ENCODE measurements at places on chromosomes 3 and 15.
A peak's percentile ranks its signal among the peaks of the same experiment; 100 is the strongest.

DNA sequence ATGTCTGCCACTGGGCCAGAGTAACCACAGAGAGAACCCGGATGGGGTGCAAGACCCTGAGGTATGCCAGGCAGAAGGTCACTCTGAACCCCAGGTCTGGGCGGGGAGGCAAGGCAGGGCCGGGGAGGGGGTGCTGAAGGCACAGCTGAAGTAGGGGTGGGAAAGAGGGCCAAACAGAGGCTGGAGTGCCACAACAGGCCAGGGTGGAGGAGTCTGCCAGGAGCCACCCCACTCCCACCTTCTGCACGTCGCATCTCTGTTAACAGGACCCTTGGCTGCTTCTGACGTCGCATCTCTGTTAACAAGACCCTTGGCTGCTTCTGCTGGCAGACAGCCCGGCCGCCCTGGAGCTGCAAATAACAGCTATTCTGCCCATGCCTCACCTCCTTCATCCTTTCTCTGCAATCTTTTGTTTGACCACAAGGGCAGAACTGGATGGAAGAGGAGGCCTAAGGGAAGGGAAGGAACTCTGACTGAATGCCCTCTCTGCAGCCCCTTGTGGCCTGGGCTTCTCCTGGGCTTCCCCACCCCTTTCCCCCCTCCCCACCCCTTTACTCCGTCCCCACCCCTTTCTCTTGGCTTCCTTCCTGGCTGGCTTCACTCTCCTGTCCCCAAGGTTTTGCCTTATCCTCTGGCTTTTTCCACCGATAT is 20.6 kb upstream of the FBLN2 start:
- no peak for DNase-seq

DNA sequence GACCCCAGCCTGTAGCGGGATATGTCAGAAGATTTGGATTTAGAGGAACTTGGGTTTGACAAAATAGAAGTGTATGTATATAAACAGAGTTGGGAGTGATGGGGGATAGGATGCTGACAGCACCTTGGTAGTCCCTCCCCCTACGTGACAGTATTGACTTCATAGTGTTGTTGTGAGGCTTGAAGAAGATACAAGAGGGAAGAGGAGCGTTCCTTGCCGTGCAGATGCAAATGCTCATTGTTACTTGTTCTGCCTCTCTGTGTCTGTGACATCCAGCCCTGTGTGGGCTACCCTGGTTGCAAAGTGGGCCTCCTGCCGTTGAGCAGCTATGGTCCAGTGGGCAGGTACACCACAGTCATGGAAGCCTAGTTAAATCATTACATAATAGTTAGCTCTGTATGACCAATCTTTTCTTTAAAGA is 45.0 kb downstream of the SMAD3 start:
- no peak for DNase-seq

GRCh38 chr15:28962851-28963710 is 77.3 kb downstream of the APBA2 start:
- DNase-seq = no peak

- no peak for DNase-seq
These were observed 685 bp downstream of the ADAMTSL3 start for GRCh38 chr15:83654379-83655236.

DNA sequence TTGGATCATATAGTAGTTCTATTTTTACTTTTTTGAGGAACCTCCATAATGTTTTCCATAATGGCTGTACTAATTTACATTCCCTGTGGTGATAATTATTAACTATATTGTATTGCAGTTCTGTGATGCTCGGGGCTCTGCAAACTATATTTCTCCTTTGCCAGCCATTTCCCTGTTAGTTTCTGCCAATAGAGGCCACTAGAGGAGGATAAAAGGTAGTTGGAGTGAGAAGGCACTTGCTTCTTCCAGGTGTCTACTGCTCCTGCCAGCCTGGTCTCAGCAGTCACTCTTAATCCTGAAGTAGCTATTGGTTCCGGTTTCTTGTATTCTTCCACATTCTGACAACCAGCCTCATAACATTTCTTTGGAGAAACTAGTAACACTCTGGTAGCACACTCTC is 233.9 kb upstream of the GBE1 start:
- DNase-seq = no peak

DNA sequence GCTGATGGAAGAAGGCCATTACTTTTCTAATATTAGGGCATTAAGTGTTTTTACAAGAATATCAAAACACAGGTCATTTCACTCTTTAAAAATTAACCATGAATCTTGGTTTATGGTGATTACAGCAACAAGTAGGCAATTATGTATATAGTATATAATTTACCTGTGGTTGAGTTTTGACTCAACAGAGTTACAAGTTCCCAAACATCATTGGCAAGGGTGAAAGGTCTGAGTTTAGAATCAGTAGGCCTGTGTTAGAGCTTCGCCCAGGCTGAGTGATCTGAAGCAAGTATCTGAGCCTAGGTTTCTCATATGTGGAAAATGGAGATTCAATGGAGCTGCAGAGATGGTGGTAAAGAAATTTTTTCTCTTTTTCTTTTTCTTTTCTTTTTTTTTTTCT is 25.1 kb upstream of the LPP start:
- no peak for DNase-seq

- no peak for DNase-seq
These were observed 21.4 kb downstream of the ERICH6 start for GRCh38 chr3:150682279-150682678.

DNA sequence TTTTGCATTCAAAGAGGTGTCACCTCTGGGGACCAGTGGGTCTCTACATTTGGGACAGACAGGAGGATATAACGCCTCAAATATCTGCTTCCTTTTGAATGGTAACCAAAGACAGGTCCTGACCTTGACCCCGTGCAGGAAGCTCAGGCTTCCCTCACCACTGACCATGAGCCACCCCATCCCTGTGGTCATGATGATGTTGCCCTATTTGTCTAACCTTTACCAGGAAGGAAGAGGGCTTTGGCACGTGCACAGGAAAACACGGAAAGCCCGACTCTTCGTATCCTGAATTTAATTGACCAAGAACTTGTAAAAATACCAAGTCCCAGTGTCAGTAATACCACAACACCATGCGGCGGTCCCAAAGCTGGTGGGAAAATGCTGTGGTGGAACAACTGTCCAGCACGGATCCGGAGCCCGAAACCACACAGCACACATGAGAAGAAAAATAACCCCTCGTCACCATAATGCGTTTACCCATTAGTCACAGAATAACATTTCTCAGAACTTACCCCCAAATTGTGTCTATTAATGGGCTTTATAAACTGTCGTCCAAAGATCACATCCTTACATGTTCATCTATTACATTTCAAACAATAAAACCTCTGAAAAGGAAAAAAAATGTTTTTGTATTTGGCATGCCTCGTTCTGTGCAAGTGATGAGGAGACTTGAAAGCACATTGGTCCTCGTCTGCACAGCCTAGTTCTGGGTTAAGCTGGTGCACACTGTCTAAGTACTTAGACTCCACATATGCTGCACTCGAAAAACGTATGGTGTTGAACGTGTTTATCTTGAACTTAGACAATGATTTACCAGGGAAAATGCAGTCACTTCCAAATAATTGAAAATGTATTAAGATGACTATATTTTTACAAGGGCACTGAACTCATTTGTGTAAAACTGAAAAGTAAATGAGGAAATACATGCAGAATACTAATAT is 118.9 kb upstream of the IGF1R start:
- no peak for DNase-seq

DNA sequence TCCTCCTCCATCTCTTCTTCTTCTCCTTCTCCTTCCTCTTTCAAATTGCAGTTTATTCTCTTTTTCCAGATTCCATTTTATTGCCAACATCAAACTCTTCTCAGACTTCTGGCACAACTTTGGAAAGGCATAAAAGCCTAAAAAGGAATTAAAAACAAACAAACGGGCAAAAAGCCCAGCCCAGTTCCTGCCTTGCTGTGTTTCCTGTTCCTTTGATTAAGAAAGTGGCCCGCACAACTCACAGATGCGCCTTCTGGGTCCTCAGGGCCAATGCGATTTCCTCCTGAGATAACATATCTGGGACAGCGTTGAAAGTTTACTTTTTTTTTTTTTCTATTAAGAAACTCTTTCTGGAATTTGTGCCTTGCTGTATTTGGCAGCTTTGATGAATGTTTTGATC is 158.7 kb upstream of the UBE3A start:
- DNase-seq = no peak

- DNase-seq = no peak
These were observed 15.3 kb upstream of the BHLHE40 start for GRCh38 chr3:4963669-4964570.

GRCh38 chr3:194091141-194091540 is 44.8 kb upstream of the HES1 start:
- DNase-seq = no peak

GRCh38 chr3:4447295-4447999 is 19.6 kb downstream of the SUMF1 start:
- DNase-seq = no peak

DNA sequence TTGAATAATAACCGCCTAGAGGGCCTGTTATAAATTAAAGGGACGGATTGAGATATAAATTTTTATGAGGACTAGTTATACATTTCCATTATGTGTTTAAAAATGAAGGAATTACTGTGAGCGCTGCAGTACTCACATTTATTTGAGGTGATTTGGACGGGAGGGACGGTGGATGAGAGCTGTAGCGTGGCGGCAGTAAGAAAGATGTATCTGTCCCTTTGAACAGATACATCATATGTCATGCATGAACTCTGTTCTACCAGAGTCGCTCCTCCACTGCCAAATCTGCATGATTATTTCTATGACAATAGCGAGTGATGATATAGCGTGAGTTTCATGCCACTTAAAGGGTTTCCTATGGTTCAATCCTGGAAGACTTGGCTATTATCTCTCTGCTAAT is 538.8 kb downstream of the MCTP2 start:
- no peak for DNase-seq

GRCh38 chr3:105688821-105689220 is 180.0 kb downstream of the CBLB start:
- no peak for DNase-seq

GRCh38 chr3:138775254-138775595 is 59.5 kb downstream of the PIK3CB start:
- no peak for DNase-seq

DNA sequence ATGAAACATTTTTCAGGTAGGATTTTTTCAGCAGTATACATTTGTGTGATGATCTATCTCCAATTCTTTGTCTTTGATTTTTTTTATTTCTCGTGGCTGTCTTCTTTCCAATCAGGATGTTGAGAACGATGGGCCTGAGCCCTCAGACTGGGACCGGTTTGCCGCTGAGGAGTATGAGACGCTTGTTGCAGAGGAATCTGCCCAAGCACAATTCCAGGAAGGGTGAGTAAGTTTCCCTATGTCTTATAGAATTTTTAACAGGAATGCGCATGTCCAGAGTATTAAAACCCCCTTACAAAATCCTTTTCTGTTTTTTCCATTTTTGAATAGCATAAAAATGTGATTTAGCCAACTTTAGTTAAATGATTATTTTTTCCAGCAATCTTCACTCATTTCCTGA is 90.0 kb downstream of the MSL2 start:
- no peak for DNase-seq

- no peak for DNase-seq
These were observed 20.6 kb downstream of the SAMD7 start for GRCh38 chr3:169931747-169932520.

DNA sequence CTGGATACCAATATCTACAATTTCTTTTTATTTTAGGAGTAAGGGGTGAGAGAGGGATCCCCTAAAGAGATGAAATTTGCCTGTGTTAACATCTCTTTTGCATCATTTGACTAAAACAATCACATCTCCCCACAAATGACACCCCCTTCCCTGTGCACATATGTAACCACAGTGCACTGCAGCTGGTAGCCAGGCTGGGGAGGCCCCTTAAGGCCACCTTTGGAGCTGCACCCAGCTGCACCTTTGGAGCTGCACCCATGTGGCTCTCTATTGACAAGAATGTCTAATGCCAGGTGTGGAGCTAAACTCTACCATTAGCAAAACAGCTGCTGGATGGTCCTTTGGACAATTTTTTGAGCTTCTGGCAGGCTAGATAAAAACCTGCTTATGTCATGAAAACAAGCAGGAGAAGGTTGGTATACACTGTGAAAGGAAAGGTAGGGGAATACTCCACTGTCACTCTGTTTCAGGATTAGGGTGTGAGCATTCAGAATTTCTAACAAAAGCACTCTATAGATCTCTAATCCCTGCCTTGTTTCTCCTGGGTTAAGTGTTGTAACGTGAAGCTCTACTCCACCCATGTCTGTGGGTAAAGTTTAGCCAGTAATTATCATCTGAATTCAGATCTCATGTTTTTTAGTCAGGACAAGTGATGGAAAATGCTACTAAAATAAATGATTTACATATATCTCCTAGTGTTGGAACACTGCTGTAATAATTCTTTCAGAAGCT is 52.1 kb downstream of the TFG start:
- DNase-seq = peak; percentile 4

- no peak for DNase-seq
These were observed 515.7 kb upstream of the PROK2 start for GRCh38 chr3:72300621-72301020.

DNA sequence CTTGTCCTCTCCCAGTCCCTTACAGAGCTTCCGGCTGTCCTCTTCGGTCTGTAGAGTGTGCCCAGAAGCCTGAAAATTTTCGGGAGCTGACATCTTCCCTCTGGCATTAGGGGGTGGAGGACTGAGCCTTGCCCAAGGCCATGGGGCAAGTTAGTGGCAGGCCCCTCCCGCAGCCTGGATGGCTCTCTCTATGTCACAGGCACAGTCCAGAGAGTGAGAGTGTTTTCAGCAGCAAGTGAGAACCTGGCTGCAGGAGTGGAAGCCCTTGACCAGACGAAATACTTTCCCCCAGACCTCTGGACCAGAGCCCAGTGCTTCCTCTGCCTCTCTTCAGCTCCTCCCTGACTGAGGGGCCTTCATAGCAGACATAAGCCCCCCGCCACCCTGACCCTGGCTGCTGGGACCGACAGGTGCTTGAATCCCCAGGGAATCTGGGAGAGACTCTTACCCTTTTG is 50.5 kb upstream of the SEC22A start:
- DNase-seq = no peak

- DNase-seq = no peak
These were observed 71.3 kb upstream of the WNT7A start for GRCh38 chr3:13951184-13951583.

- DNase-seq = no peak
These were observed 14.2 kb downstream of the ZNF710 start for GRCh38 chr15:90015294-90015693.

DNA sequence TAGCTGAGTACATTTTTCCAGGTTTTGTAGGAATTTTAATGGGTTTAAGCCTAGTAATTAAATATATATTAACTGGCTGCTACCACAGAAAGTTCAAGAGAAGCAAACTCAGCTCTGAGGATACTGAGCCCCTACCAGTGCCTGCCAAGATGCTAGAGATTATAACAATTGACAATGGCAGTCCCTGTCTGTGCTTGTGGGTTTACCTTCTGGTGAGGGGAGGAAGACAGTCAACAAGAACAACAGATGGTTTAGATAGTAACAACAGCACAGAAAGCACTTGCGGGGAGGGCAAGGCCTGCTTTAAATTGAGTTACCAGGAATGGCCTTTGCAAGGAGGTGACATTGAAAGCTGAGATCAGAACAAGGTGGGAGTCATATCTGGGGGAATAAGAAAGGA is 56.6 kb upstream of the ARHGEF3 start:
- DNase-seq = peak; percentile 24

DNA sequence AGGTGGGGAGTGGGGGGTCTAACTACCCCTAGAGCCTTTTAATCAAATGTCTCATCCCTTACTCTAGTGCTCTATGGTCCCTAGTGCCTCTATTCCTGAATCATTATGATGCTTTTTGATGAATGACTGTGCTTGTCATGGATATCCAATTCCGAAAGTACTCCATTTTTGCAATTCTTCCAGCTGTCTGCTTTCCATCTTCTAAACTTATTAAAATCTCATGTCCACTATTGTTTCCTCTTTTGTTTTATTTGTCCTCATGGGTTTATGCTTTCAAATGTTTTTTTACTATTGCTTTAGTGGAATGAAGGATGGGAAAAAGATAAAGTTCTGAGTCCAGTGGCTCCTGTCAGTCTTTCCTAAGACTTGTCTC is 77.2 kb upstream of the KCNMB2 start:
- no peak for DNase-seq

Measured in CD4-positive, alpha-beta T cell treated with Interleukin-15 for 4 hours (primary cell).